ENCODE measurements at places on chromosomes 1 and 21.

GRCh38 chr1:211638689-211639101 is 36.7 kb downstream of the NEK2 start:
- DNase-seq: no peak

DNA sequence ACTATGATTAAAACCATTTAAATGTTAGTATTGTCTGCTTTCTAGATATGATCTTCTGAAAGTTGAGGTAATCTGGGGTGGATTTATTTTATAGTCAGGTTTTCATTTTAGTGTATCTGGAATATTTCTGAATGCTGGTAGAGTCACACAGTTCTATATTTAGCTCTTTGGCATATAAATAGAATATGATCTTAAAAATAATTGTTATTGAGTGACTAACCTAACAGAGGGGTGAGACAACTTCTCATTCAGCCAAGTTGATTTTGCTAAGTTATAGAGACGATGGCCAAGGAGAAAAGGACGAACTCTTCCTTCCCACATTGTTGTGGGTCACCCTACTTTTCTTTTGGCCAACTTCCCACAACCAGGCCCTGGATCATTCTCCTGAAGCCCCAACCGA is 7.2 kb upstream of the MT1HL1 start:
- no peak for DNase-seq

DNA sequence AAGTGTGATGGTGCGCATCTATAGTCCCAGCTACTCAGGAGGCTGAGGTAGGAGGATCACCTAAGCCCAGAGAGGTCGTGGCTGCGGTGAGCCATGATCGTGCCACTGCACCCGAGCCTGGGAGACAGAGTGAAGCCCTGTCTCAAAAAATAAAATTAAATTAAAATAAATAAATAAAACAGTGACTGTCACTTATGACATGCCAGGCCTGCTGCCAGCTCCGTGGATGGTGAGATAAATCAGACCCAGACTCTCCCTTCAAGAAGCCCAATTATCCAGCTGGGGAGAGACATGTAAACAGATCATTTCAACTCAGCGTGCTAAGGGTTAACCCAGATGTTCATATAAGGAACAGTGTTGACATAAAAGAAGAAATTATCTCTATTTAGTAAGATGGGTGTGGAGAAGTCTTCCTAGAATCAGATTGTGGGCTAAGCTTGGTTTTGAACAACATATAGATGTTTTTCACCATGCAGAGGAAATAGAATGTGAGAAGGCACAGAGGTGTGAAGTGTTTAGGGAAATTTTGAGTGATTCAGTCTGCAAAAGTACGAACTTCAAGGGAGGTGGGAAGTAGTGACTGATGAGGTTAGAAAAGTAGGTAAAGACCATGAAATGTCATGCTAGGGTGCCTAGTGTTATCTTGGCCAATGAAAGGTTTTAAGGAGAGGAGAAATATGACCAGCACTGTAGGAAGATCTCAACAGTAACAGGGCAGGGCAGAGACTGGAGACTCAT is 18.3 kb downstream of the YARS1 start:
- DNase-seq: no peak

GRCh38 chr1:180560868-180561600 is 2.3 kb downstream of the OVAAL start:
- no peak for DNase-seq

DNA sequence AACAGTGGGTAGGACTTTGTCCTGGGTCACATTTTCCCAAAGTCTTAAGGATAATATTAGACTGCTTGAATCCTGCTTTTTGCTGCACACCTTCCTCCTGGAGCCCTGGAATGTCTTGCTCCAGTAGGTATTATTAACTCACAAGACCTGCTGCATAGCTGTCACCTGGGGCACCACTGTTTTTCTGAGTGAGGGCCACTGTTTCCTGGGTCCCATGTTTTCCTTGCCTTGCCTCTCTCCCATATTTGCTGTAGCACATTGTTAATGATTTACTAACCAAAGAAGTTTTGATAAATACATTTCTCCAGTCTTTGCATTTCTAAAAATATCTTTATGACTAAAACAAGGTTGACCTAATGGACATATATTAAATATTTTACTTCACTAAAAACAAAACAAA is 22.5 kb upstream of the FCAMR start:
- no peak for DNase-seq

All from hematopoietic multipotent progenitor cell (in vitro differentiated cells).